ENCODE measurements at places on chromosomes 5 and 9. TPM values are rescaled to one million over a fixed set of nuclear protein-coding genes. Genes with fewer than 3 reads are reported as not detected.

Gene MARCOL
- total RNA-seq: not detected

Gene P4HA2
- 30.5 TPM for total RNA-seq

Gene FAXDC2
- total RNA-seq: 27.6 TPM

DNA sequence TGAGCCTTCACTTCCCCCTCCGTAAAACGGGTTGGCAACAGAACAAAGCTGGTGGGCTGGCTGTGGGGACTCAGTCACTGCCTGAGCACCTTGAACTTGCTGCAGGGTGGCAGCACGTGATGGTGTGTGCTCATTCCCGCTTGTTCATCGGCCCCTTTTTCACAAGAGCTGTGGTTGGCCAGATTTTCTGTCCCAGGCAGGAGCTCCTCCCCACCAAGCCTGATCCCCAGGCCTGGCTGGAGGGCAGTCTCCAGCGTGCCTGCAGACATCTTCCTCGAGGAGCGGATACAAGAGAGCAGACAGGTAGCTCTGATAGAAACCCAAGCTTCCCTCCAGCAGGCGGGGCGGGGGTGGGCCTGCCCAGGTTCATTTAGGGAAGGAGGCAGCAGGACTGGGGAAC lies 61.9 kb upstream of the ORM1 start:
- no peak for DNase-seq

- DNase-seq: no peak
Observed at GRCh38 chr9:4987961-4988421, 2.9 kb downstream of the JAK2 start.

Measured in esophagus muscularis mucosa (tissue), 4 donors.